ENCODE measurements at places on chromosomes 2 and 18.

DNA sequence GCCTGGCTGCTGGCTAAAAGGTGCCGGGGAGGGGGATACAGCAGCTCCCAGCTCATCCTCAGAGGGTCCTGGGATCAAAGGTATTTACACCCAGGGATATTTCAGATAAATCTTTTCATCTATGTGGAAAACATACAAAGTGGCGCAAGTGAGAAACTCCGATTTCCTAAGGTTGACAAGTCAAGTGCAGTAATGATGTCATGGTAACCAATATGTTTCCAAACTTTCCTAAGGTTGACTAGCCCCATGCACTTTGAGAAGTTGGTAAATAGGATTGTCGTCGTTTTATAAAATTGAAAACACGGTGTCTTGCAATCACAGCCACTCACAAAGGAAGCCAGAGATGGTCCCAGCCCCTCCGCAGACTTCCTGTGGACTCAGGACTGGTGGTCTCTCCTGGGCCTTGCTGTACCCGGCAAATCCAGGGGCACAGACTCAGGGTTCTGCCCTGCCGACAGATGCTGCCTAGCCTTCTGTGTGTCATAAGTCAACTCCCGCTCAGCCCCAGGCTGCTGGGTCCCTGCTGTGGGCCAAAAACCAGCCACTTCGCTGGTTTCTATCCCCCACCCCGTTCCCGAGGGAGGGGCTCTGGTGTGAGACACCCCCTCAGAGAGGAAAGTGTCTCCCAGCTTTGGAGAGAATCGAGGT lies 111.2 kb upstream of the PPP1CB start:
- peak; percentile 78 for DNase-seq

DNA sequence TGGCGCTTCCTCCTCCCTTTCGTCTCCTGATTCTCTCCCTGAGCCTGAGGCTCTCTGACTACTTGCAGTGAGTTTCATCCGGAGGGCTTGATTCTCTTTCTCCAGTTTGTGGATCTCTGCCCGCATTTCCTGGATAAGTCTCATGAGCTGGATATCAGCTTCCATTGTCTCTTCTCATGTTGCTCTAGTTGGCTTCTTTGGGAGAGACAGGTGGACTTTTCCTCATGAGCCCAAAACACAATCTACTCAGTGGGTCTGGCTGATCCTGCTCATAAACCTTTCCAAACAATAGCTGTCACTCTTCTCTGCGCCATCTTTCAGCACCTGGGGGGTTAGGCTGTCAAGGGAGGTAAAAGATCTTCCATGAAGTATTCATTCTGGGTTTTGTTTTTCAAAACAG lies at the start of gene CCDC195:
TSS of gene CCDC195 (minus strand) at position 165 of the 400 bp plus-strand sequence. CDS start at position 165, 0 bp downstream.
- no peak for DNase-seq

DNA sequence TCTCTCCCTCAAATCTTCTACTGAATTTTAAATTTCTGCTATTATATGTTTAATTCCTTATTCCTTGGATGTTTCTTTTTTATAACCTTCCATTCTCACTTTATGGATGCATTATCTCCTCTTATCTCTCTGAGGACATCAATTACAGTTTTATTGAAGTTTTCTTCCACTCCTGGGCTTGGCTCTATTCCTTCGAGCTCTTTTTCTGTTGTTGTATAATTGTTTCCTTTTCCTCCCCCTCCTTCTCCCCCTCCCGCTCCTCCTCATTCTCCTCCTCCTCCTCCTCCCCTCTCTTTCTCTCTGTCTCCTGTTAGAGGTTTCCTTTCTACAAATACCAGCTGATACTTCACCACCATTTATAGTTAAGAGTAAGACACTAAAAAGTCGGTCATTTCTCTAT lies 209.8 kb downstream of the ZBTB7C start:
- DNase-seq = no peak

DNA sequence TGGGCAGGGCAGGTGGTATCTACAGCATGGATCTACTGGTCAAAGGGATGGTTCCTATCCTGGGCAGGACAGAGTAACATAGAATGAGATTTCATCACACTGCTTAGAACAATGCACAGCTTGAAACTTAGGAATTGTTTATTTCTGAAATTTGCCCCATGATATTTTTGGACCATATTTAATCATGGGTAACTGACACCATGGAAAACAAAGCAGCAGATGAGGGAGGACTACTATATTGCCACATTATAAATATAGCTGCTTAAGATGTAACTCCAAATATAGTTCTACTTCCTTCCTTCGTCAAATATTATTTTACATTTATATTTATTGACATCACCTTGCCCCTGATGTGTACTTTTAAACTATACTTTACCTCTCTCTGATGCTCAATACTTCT lies 254.7 kb downstream of the PTPRM start:
- no peak for DNase-seq

GRCh38 chr2:124112966-124113365 lies 87.9 kb downstream of the CNTNAP5 start:
- no peak for DNase-seq

- DNase-seq = peak; percentile 98
Observed at GRCh38 chr2:240560084-240560479, at the start of gene DUSP28. Gene DUSP28, plus strand, starts transcription at chr2:240560357. Its CDS starts 328 bp downstream, at chr2:240560685.

DNA sequence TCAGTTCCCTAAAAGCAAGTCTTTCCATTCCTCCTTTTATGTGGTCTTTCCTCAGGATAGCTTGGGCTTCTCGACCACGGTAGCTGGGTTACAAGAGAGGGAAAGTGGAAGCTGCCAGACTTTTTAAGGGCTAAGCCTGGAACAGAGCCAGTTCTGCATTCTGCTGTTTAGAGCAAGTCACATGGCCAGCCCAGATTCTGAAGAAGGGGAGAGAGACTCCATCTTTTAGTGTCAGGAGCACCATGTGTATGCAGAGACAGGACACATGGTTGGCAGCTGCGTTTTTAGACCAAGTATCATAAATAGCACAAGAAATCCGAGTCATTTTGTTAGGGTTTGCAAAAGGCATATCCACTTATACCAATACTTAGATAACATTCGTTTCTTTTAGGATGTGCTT lies 4.7 kb downstream of the HMSD start:
- no peak for DNase-seq

- no peak for DNase-seq
Observed at GRCh38 chr2:219542931-219543595, 546 bp downstream of the CHPF start.

DNA sequence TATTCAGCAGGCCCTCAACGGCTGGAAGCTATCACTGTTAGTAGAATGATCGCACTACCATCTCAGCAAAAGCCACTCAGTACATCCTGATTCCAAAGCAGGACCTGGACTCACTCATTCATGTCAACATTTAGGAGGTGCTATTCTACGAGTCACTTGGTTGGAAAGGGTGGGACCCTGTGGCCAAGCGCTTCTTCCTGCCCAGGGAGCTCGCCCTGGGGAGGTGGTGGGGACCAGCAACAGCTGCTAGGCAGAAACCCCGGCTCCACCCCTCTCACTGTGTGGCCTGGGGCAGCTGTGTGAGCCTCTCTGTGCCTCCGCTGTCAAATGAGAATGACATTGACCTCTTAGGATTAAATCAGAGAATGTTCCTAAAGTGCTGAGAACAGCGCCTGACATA lies 231.4 kb downstream of the EIPR1 start:
- DNase-seq = peak; percentile 60

DNA sequence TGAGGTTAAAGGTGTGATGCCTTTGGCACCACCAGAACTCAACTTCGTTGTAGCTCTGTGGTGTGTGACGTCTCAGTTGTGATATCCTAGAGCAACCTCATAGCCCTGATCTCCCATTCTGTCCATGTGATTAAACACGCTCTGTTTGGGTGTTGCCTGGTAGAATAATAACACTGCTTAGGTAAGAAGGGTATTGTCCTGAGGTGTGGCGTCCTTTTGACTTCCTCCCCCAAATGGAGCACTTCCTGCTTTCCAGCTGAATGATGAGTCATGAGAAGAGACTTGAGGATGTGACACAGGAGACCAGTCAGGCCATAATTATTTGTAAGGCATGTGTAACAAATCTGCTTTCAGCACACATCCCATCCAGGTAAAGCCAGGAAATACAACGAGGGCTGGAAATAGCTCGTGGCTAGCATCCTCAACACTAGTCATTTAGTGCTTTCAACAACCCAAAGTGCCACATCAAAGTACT lies 100.7 kb downstream of the RAPGEF4 start:
- DNase-seq = no peak

DNA sequence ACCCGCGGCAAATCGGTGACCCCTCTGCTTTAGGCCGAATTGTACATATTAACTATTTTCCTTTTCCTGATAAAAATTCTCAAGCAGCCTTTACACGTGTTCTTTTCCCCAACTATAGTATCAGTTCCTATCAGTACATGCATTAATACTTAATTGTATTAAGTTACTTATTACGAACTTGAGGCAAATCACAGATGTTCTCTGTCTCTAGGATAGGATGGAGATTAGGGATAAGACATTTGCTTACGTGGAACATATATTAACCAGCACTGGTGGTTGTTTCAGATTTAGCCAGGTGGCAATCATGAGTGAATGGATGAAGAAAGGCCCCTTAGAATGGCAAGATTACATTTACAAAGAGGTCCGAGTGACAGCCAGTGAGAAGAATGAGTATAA lies 675 bp downstream of the GEMIN6 start:
- no peak for DNase-seq

DNA sequence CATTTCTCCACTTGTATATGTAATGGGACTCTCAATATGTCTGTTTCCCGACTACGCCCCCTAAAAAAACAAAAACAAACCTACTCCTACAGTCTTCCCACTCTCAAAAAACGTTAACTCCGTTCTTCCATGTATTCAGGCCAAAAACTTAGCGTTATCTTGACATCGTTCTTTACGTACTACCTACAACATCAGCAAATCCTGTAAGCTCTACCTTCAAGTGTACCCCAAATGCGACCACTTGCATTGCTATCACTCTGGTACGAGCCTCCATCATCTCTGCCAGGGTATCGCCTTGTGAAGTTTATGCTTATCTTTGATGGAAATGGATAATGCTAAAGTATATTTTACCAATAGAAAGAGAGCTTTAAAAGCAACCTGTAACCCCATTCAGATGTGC lies 479 bp downstream of the GPATCH11 start:
- no peak for DNase-seq

DNA sequence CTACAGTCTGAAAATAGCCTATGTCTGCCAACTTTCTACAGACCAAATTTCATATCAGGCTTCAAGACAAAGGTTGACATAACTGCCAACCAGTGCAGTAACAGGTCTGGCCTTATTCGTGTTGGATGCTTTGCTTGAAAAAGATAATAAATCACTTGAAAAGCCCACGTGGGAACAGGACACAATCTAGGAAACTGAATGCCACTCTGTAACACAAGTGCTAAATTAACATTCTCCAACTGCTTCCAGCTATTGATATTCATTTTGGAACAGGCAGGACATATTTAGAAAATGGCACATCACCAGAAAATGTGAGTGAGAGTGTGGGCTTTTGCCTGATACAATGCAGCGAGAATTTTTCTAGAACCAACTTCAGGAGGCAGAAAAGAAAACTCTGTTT lies 165.9 kb upstream of the CCDC150 start:
- DNase-seq = no peak

GRCh38 chr2:158507141-158507540 lies 50.4 kb downstream of the PKP4 start:
- no peak for DNase-seq

DNA sequence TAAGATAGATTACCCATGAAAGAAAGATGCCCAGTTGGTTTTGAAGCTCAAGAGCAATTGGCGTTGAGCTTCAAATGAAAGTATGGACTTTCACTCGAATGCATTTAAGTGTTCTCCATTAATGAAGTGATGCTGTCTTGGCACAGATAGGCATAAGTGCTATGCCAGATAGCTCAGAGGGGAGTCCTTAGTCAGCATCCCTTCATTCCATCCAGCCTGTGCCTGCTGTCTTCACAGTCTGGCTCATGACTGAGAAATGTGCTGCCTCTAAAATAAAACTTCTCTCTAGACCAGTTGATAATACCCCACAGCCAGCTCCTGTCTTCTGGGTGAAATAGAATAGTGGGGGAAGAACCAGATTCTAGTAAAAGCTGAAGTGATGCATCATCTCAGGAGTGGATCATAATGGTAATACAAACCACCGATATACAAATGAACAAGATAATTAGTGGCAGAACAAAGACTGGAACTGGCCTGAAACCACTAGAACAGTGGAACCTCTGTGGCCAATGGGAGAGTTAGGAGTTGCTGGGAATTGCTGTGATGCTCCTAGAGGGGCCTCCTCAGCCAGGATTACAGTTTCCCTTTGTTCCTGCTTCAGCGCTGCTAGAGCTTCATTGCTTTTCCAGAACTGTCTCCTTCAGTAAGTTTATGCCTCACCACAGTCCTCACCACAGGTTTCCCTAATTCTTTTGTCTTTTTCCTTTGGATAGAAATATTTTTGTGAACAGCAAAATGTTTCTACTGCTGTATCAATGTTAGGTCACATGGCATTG lies 359.3 kb downstream of the KIAA1328 start:
- no peak for DNase-seq

GRCh38 chr18:49230326-49230725 lies 230.1 kb downstream of the DYM start:
- DNase-seq = no peak

GRCh38 chr18:67916097-67916496 lies 399.6 kb upstream of the DSEL start:
- DNase-seq = no peak

DNA sequence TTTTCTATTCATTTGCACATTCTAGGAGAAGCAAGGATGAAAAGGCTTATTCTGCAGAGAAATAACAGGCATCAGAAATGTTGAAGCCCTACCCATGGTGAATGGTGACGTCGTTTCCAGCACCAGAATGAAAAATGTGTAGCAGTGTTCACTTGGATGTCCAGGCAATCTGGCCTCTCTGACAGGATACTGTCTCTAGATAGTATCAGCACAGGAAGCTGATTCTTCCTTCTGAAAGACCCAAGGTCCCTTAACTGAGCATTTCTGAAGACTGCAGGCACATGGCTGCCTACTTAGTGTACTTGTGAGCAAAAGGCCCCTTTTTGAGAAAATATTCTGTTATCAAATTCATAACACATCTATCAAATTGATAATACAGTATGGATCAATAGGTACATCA lies 234.1 kb downstream of the XIRP2 start:
- no peak for DNase-seq

GRCh38 chr2:234814374-234814773 lies 137.4 kb upstream of the SH3BP4 start:
- no peak for DNase-seq

- peak; percentile 87 for DNase-seq
Observed at GRCh38 chr18:74457043-74457724, at the start of gene DIPK1C. Gene DIPK1C, minus strand, starts transcription at chr18:74457308. Its CDS starts 49 bp downstream, at chr18:74457259.

GRCh38 chr2:210541290-210541902 lies 15.0 kb upstream of the CPS1 start:
- DNase-seq = no peak

Data from mesenteric fat pad (tissue), 1 donor.